H1 (cell line): ENCODE measurements at places on chromosomes 13 and 19. TPM values are rescaled to one million over a fixed set of nuclear protein-coding genes. Genes with fewer than 3 reads are reported as not detected.

GRCh38 chr19:28578786-28579505, 634.0 kb downstream of the UQCRFS1 start:
- no peak for DNase-seq

GRCh38 chr19:5772416-5772815, 12.1 kb downstream of the PRR22 start:
- DNase-seq: no peak

- no peak for DNase-seq
These were observed 47.6 kb upstream of the CNMD start for GRCh38 chr13:52787235-52787634.

The MAST1 gene
- total RNA-seq: 25.2 and 28.3 TPM in 2 replicates
